Cortex of kidney (tissue), 1 donor: ENCODE measurements at places on chromosomes 3 and 15.

DNA sequence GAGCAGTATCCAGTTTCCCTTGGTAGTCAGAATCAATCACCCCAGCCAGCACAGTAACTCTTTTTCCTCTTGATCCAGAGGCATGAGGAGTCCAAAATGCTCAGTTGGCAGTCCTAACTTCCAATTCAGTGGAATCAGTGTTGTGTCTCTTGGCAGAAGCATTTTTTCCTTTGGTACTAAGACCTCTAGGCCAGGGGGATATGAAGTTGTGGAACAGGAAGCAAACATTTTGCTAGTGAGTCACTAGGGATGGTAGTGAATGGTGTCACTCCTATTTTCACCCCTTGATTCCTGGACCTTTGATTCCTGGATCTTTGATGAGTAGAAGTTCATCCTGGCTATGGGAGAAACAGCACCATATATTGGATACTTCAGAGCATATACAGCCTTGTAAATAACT, 70.5 kb upstream of the ALDH1A3 start:
- no peak for DNase-seq

DNA sequence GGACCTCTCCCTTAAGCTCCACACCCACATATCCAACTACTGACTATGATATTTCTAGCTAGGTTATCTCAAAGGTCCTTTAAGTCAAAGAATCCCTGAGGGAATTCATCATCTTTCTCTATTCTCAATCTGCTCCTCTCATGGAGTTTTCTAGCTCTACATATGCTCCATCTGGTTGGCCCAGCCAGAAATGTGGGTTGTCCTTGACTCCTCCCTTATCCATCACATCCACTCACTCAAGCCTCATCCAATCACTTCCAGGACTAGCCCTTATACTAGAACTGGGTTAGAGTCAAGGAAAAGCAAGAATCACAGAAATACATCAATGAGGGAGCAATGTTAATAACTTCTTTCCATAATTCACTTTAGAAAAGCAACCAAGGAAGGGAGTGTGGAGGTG, 45.4 kb downstream of the ZNF106 start:
- DNase-seq = no peak

DNA sequence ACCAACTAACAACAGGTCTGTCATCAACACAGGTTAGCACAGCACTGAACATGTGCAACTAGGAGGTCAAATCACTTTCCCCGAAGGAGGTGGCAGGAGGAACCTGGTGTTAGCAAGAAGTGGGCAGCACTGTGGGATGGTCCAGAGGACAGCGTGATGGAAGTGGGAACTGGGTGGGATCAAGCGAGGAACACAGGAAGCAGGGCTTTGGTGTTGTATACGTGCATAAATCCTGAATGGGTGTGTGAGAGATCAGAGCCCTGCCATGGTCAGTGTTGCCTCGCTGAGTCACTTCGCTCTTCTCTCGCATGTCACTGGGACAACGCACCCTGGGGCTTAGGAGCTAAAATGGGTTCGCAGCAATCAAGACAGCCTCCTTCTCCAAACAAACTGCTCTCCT, 62.1 kb downstream of the MOBP start:
- no peak for DNase-seq

- DNase-seq = no peak
Observed at GRCh38 chr15:100714749-100715342, 112.5 kb downstream of the ASB7 start.

DNA sequence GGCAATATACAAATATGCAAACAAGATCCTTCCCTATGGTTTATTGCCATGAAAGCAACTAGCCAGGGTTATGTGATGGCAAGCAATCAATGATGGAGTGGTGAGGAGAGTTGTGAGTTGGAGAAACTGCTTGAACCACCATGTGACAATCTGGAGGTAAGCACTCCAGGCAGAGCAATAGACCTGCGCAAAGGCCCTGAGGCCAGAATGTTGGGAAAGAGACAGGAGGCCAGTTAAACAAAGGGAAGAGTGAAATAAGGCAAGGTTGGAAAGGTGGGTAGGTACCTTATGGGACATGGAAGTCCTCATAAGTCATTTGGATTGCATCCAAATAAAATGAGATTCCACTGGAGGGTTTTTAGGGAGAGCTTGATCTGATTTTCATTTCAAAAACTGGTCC, 80.0 kb upstream of the WNT5A start:
- no peak for DNase-seq

DNA sequence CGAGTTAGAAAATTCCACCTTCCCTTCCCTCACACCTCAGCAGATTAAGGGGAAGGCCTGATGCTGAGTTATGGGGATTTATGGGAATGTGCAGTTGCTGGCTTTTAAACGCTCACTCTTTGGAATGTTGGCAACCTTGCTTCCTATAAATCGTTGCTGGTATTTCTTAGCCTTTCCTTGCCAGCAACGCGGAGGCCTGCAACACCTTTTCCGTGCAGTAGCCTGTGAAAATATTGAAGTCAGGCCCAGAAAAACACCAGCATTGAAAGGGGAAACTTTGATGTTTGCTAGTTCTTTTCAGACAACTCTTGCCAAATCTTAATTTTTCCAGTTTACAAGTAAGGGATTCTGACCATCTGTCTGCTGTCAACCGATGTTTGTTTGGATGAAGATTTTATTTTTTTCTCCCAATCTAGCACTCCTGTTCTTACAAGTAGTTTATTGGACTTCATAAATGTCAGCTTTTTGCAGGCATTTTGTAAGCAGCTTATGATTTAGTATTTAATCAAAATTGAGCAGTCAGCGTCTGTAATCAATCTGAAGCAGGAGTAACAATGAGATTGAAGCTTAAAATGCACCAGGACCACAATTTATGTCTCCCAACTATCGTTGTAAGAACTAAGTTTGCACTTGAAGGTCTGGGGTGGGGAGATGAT, 251.0 kb downstream of the RPLP1 start:
- DNase-seq = no peak

- no peak for DNase-seq
Observed at GRCh38 chr15:70199124-70199482, 101.4 kb upstream of the TLE3 start.
